Thoracic aorta (tissue), 2 donors: ENCODE measurements at places on chromosomes 13 and 19.

DNA sequence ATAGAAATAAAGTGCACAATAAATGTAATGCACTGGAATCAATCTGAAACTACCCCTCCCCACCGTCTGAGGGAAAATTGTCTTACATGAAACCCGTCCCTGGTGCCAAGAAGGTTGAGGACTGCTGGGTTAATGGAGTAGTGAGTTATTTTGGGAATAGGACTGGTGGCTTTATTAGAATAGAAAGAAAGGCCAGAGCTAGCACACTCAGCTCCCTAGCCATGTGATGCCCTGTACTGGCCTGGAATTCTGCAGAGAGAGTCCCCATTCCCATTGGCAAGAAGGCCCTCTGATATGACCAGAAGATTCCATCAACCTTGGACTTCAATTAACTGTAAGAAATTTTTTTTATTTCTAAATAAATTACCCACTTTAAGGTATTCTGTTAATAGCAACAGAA lies 393.5 kb upstream of the PCDH9 start:
- DNase-seq: no peak

GRCh38 chr19:10945264-10945663 lies 15.6 kb upstream of the SMARCA4 start:
- no peak for DNase-seq

- no peak for DNase-seq
Measured at GRCh38 chr19:20182222-20182785, 15.3 kb downstream of the ZNF486 start.

DNA sequence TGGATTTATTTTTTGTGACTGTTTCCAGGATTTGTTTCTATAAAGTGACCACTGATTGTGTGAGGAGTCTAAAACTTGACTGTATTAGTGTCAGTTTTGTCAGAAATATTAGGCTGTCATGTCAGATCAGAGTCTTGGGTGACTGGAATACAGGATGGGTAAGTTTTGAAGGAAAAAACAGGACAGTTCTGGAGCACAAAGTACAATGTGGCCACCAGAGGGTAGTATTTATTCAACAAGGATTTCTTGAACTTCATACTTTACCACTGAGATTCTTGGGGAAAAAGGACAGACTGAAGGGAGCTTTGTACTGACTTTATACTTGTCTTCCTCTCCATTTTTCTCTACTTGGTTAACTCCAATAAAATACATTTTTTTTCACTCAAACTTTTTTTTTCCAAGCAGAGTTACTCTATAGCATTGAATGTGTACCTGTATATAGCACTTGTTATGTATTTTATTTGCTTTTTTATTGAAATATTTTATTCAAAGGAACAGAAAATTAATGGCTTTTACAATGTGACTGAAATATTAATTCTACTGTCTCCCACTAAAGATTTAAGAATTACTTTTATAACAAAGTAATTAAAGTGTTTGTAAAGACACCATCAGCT lies 51.1 kb downstream of the LMO7 start:
- no peak for DNase-seq

GRCh38 chr19:44987148-44987675 lies 14.1 kb upstream of the RELB start:
- no peak for DNase-seq

DNA sequence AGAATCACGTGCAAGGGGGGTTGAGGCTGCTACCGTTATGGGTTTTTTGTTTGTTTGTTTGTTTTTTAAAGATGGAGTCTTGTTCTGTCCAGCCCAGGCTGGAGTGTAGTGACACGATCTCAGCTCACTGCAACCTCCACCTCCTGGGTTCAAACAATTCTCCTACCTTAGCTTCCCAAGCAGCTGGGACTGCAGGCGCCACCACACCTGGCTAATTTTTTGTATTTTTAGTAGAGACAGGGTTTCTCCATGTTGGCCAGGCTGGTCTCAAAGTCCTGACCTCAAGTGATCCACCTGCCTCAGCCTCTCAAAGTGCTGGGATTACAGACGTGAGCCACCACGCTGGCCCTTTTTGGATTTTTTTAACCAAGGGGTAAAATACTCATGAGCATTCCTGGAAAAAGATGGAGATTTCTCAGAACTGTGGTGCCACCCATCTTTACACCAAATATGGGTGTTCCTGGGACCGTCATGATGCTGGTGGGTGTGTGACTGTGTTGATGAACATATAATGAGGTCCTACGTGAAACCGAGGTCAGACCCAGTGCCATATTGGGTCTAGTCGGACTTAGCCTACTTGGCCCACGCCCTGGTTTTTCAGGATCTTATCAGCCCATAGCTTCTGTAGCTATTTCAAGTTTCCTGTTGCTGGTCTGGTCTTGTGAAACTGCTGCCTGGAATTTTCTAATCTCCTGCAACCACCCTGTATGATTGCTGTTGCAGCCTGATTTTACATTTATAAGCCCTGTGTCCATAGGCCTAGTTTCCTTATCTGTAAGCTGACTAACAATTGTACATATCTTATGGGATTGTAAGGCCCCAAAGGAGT lies 6.2 kb downstream of the PPP1R15A start:
- DNase-seq: peak; percentile 79

DNA sequence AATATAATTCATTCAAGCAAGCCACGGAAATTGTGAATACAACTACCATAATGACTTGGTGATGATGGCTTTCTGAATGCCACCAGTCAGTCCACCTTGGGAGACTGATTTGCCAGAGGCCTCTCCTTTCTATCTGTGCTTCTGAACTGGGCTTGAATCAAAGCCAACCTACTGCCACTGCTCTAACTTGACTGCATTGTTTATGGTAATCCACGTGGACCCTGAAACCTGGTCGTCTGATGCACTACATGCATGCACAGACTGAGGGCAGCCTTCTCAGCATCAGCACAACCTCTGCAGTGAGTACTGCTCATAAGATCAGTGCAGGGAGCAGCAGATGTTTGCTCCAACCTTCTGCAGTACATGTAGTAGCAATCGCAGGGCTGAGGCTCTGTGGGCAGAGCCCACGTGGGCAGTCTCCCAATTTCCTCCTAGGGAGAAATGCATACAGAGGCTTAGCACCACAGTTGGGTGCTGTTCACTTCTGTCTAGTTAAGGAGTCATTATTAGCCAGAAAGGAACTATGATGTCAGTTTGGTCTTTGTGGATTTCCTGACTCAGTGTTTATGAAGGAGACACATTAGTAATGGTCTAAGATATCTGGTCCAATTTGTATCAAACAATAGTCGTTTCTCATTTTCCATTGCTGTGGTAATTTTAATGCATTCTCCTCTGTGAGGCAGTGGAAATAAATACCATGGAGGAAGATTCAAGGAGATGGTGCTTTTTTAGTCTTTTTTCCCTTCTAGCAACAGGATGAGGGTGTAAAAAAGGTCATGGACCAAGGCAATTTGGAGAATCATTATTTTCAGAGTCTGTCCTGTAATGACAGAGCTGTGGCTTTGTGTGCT lies 82.5 kb downstream of the AKAP11 start:
- DNase-seq: no peak

GRCh38 chr19:48746738-48747575 lies at the start of gene IZUMO1:
Gene IZUMO1 (minus strand): TSS chr19:48746909. CDS start chr19:48745859, 1,050 bp downstream.
- peak; percentile 43 for DNase-seq

DNA sequence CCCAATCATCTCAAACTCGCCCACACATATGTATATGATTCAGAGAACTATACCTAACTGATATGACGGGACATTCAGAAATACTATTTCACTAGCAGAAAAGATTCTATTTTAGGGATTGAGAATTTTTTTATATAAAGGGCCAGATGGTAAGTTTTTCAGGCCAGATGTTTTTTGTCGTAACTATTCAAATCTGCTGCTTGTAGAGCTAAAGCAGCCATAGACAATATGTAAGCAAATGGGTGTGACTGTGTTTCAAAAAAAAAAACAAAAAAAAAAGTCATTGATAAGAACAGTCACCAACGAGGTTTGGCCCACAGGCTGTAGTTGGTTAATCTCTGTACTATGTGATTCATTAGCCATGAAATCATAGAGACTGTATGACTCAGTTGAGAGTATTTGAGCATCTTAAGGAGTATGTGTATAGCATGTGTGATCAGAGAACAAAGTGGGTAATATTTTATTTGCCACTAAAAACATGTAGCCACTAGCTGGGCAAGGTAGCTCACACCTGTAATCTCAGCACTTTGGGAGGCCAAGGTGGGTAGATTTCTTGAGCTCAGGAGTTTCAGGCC lies 2724.7 kb downstream of the PCDH9 start:
- DNase-seq: no peak

- no peak for DNase-seq
Measured at GRCh38 chr13:93230261-93230855, 3.8 kb downstream of the GPC6 start.

GRCh38 chr19:35021596-35021995 lies 8.7 kb upstream of the SCN1B start:
- no peak for DNase-seq

- no peak for DNase-seq
Measured at GRCh38 chr19:29789007-29789406, 22.8 kb upstream of the CCNE1 start.

- DNase-seq: no peak
Measured at GRCh38 chr19:55486043-55486970, 1.3 kb downstream of the NAT14 start.

DNA sequence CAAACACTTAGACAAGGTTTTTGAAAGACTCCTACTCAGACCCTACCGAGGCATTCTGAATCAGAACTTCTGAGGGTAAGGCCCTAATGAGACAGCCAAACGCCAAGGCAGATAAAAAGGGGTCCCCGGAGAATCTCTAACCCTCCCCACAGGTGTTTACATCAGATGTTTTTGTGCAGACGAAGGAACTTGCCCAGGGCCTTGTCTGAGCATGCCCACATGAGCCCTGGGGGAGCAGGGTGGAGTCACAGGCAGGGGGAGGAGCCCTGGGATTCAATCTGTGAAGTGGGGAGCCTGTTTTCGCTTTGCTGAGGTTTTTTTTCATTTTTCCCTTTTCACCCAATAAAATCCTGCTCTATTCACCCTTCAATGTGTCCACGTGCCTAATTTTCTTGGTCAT lies 61.6 kb upstream of the MED4 start:
- DNase-seq: no peak

DNA sequence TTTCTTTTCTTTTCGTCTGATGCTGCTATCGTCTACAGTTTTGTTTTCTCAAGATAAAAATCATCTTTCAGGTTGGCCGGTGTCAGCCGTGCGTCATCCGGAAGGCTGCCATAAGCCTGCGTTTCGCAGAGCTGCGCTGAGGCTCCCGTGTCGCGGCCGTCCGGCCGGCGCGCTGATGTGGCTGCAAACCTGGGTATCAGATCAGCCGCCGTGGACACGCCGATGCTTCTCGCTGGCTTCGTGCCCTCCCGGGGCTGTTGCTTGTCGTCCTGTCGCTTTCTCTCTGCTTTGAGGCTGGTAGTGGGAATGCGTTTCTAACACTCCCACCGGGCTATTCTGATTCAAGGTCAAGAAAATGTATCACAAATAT lies 45.9 kb upstream of the TFDP1 start:
- no peak for DNase-seq

- DNase-seq: no peak
Measured at GRCh38 chr13:102089177-102089576, 312.7 kb downstream of the FGF14 start.

DNA sequence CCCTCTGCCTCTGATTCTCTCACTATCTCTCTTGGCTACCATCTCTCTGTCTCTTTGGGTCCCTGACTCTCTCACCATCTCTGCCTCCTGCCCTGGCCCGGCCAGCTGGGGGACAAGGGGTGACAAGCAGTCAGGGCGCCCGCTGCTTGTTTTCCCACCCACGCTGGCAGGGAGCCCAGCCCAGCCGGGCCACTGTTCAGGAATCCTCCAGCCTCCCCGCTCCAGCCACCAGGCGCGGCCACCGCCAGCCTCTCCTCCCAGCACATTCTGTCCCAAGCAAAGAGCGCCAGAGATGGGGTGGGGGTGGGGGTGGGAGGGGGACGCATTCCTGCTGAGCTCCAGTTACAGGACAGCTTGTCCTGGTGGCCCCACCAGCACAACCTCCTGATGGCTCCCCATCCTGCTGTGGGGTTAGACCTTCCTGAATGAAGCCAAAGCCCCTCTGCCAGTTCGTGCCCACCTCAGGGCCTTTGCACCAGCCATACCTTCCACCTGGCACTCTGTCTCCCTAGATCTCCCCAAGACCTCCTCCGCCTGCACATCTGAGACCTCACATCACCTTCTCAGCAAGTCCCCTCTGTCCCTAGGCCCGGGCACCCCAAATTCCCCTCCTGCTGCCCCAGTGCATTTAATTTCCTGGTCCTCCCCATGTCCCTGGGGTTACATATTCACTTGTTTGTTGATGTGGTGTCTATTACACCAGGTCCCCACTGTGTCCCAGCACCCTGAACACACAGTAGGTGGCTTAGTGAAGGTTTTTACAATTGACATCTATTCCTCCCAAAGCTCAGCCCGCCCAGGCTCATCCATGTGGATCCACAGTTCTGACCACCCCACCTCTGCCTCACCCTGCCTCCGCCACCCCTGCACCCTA lies 12.5 kb downstream of the ARRDC2 start:
- DNase-seq: peak; percentile 77

DNA sequence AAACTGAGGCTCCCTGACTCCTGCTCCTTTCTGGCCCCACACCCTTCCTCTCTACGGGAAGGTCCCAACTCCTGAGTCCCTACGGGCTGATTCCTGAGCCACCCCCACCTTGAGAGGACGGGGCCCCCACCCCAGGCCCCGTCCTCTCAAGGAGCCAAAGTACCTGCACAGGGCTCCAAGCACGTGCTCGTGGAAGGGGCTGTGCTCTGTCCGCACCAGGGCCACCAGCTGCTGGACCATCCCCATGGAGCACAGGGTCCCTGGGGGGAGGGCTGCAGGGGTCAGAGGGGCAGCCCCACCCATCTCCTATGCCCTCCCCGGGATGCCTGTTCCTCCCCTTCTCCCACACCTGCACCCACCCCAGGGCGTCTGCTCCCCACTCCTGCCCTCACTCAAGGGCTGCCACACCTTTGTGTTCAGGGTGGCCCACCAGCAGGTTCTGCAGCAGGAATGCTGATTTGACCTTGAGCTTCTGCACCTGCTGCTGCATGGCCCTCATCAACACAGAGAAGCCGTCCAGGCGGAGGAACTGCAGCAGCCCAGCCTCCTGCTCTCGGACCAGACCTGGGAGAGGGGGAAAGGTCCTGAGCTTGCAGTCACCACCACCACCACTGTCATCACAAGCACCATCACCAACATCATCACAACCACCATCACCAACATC lies 7.0 kb upstream of the PPP6R1 start:
- no peak for DNase-seq

GRCh38 chr13:25662516-25662915 lies 290.7 kb downstream of the ATP8A2 start:
- DNase-seq: no peak

DNA sequence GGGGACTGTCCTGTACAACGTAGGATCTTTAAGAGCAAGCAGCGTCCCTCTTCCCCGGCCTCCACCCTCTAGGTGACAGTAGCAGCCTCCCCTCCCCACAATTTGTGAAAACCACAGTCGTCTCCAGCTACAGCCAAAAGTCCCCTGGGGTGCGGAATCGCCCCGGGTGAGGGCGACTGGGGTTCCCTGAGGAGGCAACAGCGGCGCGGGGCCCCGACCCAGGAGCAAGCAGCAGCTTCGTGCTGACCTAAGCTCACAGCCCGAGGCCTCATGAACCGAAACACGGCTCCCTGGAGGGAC lies 322 bp downstream of the ZNF558 start:
- no peak for DNase-seq
